ENCODE measurements at places on chromosomes 6 and 20. TPM values are rescaled to one million over a fixed set of nuclear protein-coding genes. Genes with fewer than 3 reads are reported as not detected.

- no peak for DNase-seq
Observed at GRCh38 chr6:137005073-137005472, 39.7 kb downstream of the IL20RA start.

GRCh38 chr6:15781333-15781732 is 118.5 kb upstream of the DTNBP1 start:
- no peak for DNase-seq

DNA sequence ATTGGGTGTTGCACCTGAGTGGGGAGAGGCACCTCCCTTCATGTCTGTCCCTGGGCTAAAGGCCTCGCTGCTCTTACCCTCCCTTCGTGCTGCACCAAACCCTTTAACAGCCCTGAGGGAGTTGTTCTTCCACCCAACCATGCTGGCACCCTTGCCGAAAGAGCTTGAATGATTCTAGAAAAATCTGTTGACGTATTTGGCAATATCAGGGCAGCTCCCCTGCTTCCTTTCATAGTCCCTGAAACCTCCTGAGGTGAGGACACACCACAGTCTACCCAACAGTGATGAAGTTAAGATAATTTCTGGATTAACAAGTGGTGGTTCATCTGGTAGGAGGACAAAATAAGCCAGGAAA is 15.3 kb downstream of the CD83 start:
- DNase-seq, result no peak

DNA sequence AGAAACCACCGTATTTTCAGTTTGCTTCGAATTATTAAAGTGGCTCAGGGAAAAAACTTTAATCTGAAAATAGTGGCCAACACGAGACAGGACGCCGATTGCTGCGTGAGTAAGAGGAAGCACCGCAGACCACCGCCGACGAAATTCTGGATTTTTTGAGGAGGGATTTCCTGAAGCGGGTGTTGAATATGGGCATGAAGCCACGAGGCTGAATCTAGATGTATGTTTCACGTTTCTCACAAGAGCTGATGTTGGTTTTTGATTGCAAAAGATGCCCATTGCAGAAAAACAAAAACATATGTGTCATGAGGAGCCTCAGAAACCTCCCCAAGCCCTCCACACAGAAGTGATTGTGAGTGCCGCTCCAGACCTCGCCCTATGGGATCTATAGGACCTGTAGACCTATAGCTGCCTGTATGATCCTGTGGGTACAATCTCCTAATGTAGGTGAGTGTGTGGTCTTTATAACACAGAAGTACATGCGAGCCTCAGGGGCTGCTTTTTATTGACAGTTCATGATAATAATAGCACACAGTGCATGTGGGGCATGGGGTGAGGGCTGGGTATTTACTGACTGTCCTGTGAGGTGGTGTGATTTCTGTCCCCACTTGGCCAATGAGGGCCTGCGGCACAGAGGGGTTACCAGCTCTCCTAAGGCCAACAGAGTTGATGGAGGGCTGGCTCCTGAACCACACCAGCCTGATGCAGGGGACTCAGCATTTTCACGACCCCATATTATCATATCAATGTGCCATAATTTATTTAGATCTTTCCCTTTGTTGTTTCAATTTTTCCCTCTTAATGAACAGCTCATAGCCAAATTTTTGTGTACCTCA is 243.9 kb downstream of the DLL1 start:
- DNase-seq, result no peak

DNA sequence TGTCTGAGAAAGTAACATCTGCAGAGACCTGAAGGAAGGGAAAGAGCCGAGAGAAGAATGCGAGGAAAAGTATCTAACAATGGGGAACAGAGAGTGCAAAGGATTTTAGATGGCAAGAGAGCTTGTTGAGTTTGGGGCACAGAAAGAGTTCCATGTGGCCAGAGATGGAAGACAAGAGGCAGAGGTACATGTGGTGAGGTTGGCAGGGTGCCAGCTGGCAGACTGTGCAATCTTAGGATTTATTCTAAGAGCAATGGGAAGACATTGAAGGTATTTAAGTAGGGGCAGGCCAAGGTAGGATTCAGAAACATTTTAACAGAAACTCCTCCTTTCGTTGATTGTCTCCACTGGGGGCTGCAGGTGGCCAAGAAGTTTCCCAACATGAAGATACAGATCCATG is 20.4 kb upstream of the LBP start:
- no peak for DNase-seq

DNA sequence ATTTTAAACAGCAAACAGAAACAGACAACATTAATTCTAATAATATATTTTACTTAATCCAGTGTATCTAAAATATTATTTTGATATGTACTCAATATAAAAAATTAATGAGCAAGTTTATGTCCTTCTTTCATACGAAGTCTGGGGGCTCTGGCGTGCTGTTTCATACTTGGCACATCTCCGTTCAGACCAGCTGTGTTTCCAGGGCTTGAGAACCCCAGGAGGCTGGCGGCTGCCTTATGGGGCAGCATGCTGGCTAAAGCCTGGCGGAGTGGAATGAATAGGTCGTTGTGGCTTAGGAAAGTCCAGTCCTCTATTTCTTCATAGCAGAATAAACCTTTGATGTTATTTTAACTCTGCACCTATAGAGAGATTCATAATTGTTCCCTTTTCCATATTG is 43.3 kb downstream of the DUSP22 start:
- no peak for DNase-seq

GRCh38 chr6:150579611-150580010 is 20.1 kb upstream of the PLEKHG1 start:
- no peak for DNase-seq

DNA sequence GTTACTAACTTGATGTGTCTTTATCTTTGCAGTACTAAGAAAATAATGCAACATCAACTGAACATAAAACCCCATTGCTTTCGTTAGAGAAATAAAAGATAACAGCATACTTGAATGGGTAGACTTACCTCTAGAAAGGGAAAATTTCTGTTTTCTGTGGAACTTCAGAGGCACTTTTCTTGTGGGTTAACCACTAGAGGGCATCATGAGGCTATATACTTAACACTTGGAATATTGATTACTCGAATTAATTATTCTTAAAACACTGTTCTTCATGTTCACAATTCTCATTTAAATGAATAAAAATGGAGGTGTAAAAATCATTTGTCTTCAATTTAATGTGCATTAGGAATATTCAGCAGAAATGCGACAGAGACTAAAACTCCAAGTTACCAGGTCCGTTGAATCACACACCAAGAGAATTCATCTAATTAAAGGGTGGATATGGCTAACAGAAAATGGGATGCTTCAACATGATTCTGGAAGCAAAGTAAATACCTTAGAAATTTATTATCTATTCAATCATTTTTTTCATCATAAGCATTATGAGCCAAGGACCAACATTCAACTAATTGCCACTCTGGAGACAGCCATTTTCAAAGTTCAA is 330.8 kb upstream of the PREP start:
- no peak for DNase-seq

GRCh38 chr20:25503936-25504335 is 81.4 kb downstream of the NINL start:
- DNase-seq, result no peak

DNA sequence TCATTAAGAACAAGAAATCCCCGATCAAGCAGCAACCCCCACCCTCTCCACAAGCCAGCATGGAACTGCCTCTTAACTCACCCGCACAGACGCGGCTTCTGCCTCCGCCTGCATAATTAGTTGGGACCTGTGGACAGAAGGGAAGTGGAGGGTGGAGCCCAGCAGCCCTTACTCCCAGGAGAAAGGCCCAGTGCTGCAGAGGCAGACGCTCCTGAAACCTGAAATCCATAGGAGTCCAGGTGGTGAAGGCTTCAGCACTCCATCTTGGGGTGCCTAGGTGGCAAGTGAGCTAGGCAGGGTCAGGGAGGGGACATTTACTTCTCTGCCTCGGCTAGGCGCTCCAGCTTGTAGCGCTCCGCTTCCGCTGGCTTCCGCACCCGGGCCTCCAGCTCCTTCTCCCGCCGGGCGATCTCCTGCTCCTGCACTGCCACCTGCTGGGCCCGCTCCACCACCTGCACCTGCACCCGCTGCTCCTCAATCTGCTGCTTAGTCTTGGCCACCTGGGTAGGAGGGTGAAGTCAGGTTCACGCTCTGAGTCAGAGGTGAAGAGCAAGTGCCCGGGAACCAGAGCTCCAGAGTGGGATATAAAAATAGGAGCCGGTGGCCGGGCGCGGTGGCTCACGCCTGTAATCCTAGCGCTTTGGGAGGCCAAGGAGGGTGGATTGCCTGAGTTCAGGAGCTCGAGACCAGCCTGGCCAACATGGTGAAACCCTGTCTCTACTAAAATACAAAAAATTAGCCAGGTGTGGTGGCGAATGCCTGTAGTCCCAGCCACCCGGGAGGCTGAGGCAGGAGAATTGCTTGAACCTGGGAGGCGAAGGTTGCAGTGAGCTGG is 10.7 kb downstream of the TUBB start:
- peak; percentile 57 for DNase-seq

- no peak for DNase-seq
Observed at GRCh38 chr20:42556575-42556974, 633.1 kb downstream of the PTPRT start.

GRCh38 chr6:19713411-19713810 is 123.8 kb upstream of the ID4 start:
- DNase-seq, result no peak

GRCh38 chr6:16236009-16236501 is 2.3 kb upstream of the GMPR start:
- no peak for DNase-seq

GRCh38 chr6:93343476-93343875 is 75.9 kb downstream of the EPHA7 start:
- DNase-seq, result no peak

- no peak for DNase-seq
Observed at GRCh38 chr6:109867970-109868358, 110.1 kb upstream of the GPR6 start.

DNA sequence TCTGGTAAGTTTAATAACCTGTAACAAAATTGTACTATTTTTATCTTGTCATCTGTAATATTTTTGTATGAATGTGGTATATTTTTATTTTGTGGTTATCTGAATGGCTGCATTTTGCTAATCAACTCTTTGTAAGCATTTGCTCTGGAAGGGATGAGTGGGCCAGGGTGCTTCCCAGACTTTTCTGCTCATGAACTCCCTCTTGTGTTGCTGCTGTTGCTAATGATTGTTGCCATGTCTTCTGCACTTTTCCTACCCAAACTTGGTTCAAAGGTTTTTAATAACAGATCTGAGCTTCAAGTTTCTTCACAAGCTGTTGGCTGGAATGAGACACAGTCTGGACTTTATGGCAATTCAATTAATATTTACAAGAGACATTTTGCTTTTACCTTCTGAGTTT is 1005.7 kb downstream of the HACE1 start:
- DNase-seq, result no peak

DNA sequence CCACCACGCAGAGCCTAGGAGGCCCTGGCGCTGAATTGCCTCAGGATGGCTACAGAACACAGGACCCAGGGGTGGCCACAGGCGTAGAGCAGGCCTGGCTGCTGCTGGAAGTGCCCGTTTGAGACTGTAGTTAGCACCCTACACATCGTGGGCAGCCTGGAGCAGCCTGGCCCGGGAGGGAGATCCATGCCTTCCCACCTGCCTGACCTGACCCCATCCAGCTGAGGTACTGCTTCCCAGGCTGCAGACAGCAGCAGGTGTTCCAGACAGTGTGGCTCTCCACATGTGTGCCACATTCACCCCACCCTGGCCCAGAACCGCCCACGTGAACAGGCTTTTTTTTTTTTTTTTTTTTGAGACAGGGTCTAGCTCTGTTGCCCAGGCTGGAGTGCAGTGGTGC is 20.9 kb upstream of the MAP1LC3A start:
- DNase-seq, result no peak

DNA sequence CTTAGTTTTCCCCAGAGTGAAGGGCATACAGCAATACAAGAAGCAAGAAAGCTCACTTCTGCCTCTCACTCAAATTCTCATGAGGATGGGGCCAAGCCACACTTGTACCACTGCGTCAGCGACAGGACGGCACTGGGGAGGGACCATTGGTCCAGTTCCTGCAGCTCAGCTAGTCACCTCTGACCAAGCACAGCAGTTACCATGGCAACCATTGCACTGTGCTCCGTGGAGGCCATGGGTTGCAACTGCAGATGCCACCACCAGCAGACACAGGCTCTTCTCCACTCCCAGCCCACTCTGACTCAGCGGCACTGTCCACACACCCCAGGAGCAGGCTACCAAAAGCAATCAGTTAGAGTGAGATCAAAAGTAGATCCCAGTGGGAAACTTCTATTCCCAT is 441.1 kb upstream of the ARID1B start:
- no peak for DNase-seq

DNA sequence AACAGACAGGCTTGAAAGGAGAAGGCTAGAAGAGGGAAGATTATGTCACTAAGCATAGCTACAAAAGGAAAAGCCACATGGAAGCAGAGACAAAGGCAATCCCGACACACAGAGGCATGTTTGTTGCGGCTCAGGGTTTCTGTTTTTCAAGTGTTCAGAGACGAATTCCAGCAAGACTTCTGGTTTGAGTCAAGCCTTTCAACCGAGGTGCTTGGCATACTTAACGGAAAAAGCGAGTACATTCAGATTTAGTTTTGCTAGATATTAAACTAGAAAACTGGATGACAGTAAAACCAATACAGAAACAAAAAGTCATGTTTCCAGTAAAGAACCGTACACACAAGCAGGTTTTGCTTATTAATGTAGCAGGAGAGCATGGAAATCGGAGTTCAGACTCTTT is 27.2 kb downstream of the MCUR1 start:
- peak; percentile 15 for DNase-seq

DNA sequence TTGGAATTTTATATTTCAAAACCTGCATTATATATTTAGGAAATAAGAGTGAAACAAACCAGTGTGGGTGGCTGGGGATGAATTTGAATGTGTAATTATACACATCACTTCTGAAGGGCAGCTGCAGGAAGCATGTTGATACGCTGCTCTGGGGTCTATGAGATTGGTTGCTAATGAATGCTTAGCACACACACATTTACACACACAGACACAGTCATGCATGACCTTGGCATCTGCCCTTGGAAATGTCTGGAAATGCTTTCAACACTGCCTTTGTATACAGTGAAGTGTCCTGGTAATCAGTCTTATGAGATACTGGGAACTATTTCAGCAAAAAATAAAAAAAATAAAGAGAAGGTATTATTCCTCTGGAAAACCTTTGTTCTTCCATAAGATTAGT is 83.4 kb downstream of the ELOVL4 start:
- no peak for DNase-seq

Gene CST1
- total RNA-seq, result not detected

Gene TP53TG5
- not detected for total RNA-seq

Gene FAM83C
- total RNA-seq, result not detected

Gene COL9A1
- total RNA-seq, result 30.8 TPM

Gene LY6G6C
- total RNA-seq, result 1.2 TPM

Gene EPHA7
- 35.8 TPM for total RNA-seq

Gene POM121L2
- total RNA-seq, result not detected

Gene COL9A3
- total RNA-seq, result 4.6 TPM

Gene DOK5
- total RNA-seq, result 4.1 TPM

Gene TCP11
- not detected for total RNA-seq

Gene TEAD3
- 19.2 TPM for total RNA-seq

Gene SLC52A3
- total RNA-seq, result not detected

Gene RAB32
- total RNA-seq, result 23.8 TPM
